Muscle of leg (tissue), 16 donors: ENCODE measurements at places on chromosomes 4 and X. TPM values are rescaled to one million over a fixed set of nuclear protein-coding genes. Genes with fewer than 3 reads are reported as not detected.

The GIMD1 gene
- total RNA-seq = not detected

The IQCM gene
- total RNA-seq = not detected

The IL3RA gene
- 7.8 TPM for total RNA-seq

The RNF175 gene
- 1.2 TPM for total RNA-seq

The MAGEB2 gene
- total RNA-seq = not detected

The XK gene
- 3.7 TPM for total RNA-seq

The CXXC4 gene
- 1.6 TPM for total RNA-seq

The DRD5 gene
- total RNA-seq = 0.09 TPM

The NEUROG2 gene
- not detected for total RNA-seq

The C4orf36 gene
- total RNA-seq = 0.44 TPM

The EMCN gene
- total RNA-seq = 36.1 TPM

The CT45A5 gene
- total RNA-seq = 0.09 TPM

The GPRIN3 gene
- total RNA-seq = 4.3 TPM

The BEND2 gene
- total RNA-seq = not detected

The DYNLT3 gene
- 7.4 TPM for total RNA-seq

The PASD1 gene
- 0.04 TPM for total RNA-seq

The SHOX gene
- total RNA-seq = 2.3 TPM

The SMIM43 gene
- 0.66 TPM for total RNA-seq

The CCNB3 gene
- total RNA-seq = 0.98 TPM

The NLRP2B gene
- 0.04 TPM for total RNA-seq

The TEX13D gene
- total RNA-seq = 0.04 TPM
